ENCODE measurements at places on chromosomes 1 and 21. TPM values are rescaled to one million over a fixed set of nuclear protein-coding genes. Genes with fewer than 3 reads are reported as not detected.

Gene CD5L
- polyA plus RNA-seq, result 0.10 TPM

Gene TNFSF18
- 0.24 TPM for polyA plus RNA-seq

Gene TDRD10
- polyA plus RNA-seq, result 1.3 TPM

Gene GBP6
- polyA plus RNA-seq, result not detected

Gene ATAD3C
- polyA plus RNA-seq, result not detected

Gene MROH9
- polyA plus RNA-seq, result 0.08 TPM

Gene CELF3
- 0.81 TPM for polyA plus RNA-seq

Gene TMEM81
- polyA plus RNA-seq, result 2.8 TPM

Gene SETD4
- polyA plus RNA-seq, result 16.8 TPM

Gene APCS
- not detected for polyA plus RNA-seq

Gene FALEC
- 1.7 TPM for polyA plus RNA-seq

Gene LDLRAD1
- polyA plus RNA-seq, result not detected

Gene PDE9A
- 7.3 TPM for polyA plus RNA-seq

Gene KRTAP10-4
- not detected for polyA plus RNA-seq

Gene OR1C1
- not detected for polyA plus RNA-seq

Gene DDR2
- polyA plus RNA-seq, result 55.2 TPM

Gene PPFIA4
- 54.7 TPM for polyA plus RNA-seq

Gene LDLRAP1
- polyA plus RNA-seq, result 15.2 TPM

Gene SLC44A5
- 1.9 TPM for polyA plus RNA-seq

Gene NCAM2
- polyA plus RNA-seq, result 4.1 TPM

Gene LENEP
- not detected for polyA plus RNA-seq

All from muscle of arm (tissue), 14 donors.